ENCODE measurements at places on chromosomes 13 and 19.

DNA sequence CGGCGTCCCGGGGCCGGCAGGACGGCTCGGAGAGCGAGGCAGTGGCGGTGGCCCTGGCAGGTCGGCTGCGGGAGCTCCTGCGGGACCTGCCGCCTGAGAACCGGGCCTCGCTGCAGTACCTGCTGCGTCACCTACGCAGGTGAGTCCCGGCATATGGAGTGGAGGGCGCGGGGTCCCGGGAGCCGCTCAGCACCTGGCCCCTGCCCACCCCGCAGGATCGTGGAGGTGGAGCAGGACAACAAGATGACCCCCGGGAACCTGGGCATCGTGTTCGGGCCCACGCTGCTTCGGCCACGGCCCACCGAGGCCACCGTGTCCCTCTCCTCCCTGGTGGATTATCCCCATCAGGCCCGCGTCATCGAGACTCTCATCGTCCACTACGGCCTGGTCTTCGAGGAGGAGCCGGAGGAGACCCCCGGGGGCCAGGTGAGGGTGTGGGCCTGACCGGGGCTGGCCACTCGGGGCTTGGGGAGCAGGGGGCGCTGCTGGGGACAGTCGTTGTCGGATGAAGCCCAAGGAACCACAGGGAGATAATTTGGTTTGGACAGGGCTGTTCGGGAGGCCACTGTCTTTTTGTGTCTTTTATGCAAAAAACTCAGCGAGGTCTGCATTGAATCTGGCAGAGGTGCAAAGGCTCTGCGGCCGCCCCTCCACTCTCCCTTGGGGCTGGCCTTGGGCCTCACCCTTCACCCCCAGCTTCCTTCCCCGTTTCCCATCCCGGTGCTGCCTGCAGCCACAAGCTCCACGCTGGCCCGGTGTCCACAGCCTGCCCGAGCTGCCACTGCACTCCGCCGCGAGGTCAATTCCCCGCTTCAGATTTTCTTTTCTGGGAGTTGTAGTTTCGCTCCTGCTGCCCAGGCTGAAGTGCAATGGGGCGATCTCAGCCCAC lies 12.0 kb downstream of the POLR2E start:
- DNase-seq, result no peak

GRCh38 chr19:49067554-49067953 lies 2.9 kb upstream of the NTF4 start:
- DNase-seq, result no peak

DNA sequence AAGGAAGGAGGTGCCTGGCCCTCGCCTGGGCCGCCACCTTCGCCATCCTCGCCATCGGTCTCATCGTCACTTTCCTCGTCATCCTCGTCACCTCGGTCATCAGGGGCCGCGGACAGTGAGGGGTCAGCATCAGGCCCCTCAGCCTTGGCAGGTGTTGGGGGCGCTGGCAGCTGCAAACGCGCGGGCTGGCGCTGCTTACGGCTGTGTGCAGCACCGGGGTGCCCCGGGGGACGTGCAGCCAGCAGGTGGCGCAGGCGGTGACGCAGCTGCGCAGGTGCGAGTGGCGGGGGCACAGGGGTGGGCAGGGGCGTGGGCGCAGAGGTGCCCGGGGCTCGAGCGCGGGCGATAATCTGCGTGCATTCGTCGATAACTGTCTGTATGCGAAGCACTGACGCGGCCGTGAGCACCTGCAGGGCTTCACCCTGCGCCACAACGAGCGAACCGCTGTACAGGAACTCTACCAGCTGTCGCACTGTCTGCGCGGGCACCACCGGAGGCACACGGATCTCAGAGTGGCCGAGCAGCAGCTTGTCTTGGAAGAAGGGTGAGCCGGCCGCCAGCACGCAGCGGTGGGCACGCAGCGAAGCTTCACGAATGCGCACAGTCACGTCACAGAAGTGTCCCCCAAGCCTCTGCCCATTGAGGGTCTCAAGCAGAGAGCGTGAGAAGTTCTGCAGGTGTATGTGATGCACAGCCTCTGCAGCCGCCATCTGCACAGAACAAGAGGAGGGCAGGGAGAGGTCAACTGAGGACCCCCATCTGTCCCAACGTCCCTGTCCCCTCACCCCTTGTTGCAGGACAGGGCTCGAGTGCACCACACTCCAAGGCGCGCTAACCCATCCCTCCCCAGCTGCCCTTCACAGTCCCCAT lies 2.4 kb downstream of the ZBTB45 start:
- DNase-seq, result no peak

DNA sequence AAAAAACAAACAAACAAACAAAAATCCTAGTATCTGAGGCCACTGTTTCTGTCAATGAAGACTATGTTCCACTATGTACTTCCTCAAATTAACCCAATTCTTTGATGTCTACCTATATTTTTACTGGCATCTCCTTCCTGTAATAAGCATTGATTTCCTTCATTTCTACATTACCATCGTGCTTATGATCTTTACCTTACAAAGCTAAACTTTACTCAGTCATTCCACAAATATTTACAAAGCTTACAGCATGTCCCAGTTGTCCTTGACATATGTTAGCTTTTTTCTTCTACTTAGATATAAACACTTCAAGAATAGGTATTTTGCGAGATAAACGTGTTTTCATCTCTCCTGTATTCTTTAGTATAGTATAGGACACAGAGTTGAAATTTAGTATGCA lies 1090.9 kb downstream of the PCDH9 start:
- no peak for DNase-seq

DNA sequence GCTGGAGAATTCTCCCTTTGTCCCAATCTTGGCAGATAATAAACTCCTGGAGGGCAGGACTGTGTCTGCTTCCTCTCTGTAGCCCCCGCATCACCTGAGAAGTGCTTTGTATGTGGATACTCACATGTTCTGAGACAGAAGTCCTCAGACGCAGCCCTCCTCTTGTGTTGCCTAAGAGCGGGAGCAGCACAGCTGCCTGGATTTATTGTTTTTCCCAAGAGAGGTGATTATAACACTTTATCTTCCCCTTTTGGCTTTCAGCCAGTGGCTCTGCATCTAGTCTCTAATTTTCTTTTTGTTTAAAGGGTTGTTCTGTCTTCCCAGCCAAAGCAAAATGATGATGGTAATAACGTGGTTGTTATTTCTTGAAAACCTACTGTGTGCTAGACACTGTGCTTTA lies 36.1 kb downstream of the OLFM4 start:
- no peak for DNase-seq

GRCh38 chr13:21014502-21015170 lies 46.8 kb downstream of the LATS2 start:
- no peak for DNase-seq

- no peak for DNase-seq
Observed at GRCh38 chr13:96844195-96844594, 150.1 kb downstream of the OXGR1 start.

DNA sequence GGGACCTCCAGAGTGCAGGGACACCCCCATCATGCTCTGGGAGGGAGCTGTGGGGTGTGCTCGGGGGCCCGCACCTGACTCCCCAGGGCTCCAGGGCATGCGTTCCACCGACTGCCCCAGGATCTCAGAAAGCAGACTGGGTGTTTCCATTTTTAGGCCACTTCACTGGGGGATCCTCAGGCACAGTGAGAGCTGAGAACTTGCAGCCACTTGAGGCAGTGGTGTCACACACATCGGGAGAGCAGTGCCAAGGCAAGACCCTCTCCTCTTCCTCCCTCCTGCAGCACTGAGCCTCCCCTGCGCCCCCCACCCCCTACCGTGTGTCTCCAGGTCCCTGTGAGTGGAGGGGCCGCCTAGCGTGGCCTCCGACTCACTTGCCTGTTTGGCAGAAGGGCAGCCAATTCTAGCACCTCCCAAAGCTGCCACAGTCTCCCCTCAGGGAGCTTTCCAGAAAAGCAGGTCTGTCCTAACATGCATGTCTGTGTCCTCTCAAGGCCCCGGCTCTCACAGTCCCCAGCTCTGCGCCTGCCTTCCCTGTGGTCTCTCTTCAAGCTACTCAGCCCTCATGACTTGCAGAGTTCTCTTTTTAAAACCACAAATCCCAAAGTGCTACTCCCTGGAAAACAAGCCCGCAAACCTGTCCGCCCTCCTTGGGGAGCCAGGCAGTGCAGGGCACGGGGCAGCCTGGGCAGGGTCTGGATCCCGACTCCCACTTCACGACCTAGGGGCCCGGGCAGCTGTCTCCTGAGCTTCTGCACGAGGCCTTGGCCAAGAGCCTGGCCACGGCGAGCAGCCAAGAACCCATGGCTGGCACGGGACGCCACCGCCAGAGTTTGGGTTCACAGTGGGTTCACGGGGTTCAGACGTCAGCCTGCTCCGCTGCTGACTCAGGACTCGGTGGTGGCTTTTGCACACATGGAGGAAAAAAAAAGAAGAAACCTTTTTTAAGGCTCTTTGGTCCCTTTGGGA lies 94.1 kb downstream of the STK24 start:
- DNase-seq, result no peak

DNA sequence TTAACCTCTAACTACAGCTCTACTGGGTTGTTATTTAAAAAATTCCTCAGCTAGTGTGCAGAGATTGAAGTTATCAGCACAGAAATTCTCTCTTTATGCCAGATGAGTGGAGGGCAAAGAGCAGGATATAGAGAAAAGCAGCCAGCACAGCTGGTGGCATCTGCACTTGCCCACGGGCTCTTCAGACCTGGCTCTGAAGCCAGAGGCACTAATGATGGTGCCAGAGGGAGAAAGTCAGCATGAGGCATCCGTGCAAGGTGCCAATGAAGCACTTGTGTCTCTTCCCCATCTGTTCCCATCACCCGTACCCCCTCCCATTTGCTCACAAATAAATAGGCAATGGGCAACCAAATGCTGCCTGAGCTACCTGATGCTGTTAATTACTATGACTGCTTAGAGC lies 138.9 kb downstream of the OLFM4 start:
- no peak for DNase-seq

DNA sequence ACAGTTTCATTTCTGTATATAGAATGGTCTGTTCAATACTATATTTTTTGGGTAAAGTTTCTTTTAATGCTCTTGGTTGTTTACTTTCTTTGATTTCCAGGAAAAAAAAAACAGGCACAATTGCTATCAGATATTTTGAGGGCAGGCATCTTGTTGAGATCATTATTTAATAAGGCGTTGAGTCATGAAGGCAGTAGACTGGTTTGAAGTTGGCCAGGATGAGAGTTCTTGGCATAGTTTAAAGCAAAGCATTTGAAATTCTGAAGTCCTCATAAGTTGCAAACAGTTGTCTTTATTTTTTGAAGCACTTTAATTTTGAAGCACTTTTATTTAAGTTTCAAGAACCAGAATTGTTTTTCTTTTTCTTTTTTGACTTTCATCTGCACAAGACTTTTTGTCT lies 2.6 kb upstream of the ZNF175 start:
- no peak for DNase-seq

GRCh38 chr13:102658660-102659059 lies 36.2 kb downstream of the METTL21C start:
- no peak for DNase-seq

DNA sequence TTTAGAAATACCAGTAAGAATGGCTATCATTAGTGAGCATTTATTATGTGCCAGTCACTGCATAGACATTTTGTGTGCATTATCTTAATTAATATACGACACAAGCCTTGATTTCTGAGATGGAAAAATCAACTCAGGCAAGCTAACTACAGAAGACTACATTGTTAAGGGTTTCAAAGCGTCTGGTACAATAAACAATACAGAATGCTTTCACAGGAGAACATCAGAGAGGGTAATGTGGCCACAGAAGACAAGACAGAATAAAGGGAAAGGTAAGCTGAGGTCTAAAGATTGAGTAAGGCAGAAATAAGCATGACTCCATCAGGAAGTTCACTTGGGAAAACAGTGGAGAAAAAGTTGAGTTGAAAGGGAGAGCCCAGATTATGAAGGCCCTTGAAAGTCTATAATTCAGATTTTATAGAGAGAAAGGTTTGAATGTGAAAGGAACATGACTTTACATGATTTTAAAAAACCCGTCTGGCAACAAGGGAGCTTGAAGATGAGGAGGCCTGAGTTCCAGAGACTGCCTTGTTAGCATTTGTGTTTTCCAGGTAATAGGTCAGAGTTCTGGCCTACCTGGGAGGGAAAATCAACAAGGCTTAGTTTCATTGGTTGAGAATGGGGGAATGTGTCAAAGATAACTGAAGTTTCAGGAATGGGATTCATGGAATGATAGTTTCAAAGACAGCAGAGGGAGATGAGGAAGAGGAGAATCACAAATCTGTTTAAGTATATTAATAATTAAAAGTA lies 1.8 kb upstream of the MBNL2 start:
- no peak for DNase-seq

DNA sequence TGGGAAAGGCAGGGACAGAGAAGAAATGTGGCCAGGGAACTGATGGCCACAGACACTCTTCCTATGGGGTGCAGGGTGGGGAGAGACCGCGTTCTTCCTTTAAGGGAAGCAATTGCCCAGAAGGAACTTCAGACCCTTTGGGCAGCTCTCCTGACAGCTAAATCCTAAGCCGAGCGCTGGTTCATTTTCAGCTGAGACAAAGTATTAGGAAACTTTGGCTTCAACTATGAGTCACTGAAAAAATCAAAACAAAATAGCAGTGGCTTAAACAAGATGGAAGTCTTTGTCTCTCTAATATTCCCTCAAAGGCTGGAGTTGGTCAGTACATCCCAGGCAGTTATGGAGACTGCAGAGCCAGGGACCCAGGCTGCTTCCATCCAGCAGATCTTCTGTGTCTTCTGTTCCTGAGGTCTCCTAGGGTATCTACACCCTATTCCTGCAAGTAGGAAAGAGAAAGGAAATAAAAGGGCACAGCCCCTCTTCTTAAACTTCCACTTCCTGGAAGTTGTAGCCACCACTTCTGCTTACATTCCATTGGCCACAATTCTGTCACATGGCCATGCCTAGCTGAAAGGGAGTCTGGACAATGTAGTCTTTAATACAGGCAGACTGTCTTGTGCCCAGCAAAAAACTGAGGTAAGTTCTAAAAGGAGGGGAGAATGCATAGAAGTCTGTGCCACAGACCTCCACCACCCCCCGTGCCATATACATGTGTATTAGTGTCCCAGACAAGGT lies 163.5 kb downstream of the KATNAL1 start:
- DNase-seq, result no peak

DNA sequence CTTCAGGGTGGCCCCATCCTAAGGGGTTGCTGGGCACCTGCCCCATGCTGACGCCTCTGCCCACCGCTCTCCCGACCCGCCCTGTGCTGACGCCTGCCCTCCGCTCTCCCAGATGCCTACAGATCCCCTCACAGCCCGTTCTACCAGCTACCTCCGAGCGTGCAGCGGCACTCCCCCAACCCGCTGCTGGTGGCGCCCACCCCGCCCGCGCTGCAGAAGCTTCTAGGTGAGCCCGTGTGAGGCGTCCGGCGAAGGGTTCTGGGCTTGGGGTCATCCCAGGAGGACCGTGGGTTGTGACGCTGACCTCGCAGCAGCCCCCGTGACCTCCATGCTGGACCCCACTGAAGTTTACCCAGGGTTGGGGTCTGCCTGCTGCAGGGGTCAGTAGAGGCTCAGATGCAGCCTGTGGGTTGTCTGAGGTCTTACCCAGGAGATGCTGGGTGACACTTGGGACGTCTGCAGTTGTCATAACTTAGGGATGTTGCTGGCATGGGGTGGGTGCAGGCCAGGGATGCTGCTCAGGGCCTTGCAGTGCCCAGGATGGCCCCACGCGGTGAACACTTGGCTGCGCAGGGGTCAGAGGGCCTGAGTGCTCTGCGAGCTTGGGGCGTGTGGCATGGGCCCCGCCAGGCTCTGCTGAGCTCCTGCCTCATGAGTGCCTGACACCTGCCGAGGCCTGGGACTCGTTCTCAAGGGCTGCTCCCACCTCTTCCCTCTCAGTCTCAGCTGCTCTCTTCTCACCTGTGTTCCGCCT lies 25.0 kb downstream of the PLEKHJ1 start:
- DNase-seq, result no peak

GRCh38 chr13:98173431-98174152 lies 3.5 kb downstream of the RNF113B start:
- no peak for DNase-seq
